ENCODE measurements at places on chromosomes 12 and 14.

- no peak for DNase-seq
Measured at GRCh38 chr12:72509891-72510290, 237.7 kb downstream of the TRHDE start.

- DNase-seq: no peak
Measured at GRCh38 chr12:75479963-75480461, 543 bp upstream of the GLIPR1 start.

- peak; percentile 70 for DNase-seq
Measured at GRCh38 chr12:4271717-4272423, 1.7 kb upstream of the CCND2 start.

DNA sequence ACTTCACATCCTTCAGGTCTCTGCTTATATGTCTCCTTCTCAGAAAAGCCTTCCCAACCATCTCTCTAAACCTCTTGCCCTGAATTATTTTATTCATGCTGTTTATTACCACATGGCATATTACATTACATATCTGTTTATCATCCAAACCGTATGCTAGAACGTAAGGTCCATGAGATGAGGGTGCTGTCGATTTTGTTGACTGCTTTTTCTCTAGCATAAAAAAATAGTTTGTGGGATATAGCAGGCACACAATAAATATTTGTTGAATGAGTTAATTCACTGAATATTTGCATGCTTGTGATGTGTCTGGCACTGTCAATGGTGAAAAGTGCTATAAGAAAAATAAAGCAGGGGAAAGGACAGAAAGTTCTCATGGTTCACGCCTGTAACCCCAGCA is 22.9 kb downstream of the SAMD4A start:
- DNase-seq: no peak

DNA sequence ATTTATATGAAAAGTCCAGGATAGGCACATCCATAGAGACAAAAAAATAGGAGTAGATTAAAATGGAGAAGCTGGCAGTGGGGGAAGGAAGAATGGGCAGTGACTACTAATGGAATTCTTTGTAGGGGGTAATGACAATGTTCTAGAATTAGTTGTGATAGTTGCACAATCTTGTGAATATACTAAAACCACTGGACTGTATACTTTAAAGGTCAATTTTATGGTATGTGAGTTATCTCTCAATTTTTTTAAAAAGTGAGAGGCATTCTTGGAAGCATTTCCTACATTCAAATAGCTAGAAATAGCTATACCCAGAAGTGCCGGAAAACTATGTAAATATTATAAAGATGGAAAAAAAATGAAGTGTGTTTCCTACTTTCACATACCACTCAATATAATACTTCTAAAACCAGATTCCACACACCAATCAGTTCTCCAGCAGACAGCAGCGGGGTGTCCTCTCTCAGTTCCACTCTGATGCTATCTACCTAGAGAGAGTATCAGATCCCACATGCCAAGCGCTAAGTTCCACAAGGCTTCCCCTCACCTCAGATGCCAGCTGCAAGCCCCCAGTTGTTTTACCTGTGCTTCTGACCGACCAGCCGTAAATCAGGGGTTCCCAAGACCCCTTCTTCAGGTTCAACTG is 41.7 kb upstream of the NID2 start:
- DNase-seq: no peak

GRCh38 chr12:97022536-97023230 is 115.6 kb downstream of the NEDD1 start:
- DNase-seq: no peak

DNA sequence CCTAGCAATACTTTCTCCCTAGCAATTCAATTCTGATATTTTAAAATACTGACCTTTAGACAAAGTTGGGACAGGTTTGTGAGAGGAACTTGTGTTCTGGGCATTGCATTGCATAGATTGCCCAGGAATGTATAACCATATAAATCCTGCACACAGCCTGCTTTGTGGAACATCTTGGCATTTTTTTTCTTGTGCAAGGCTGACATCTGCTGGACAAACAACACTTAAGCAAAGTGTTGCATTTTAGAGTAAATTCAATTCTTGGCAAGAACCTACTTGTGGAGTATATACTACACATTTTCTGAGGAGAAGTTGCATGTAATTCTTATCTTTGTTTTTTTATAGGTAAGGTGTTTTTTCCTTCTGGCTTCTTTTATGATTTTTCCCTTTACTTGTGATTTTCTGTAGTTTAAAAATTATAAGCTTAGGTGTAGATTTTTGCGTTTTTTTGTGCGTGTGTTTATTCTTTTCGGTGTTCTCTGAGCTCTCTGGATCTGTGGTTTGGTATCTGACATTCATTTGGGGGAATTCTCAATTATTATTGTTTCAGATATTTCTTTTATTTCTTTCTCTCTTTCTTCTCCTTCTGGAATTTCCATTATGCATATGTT is 26.4 kb downstream of the TESPA1 start:
- DNase-seq: no peak

GRCh38 chr14:73264080-73264884 is 27.0 kb downstream of the PAPLN start:
- no peak for DNase-seq

DNA sequence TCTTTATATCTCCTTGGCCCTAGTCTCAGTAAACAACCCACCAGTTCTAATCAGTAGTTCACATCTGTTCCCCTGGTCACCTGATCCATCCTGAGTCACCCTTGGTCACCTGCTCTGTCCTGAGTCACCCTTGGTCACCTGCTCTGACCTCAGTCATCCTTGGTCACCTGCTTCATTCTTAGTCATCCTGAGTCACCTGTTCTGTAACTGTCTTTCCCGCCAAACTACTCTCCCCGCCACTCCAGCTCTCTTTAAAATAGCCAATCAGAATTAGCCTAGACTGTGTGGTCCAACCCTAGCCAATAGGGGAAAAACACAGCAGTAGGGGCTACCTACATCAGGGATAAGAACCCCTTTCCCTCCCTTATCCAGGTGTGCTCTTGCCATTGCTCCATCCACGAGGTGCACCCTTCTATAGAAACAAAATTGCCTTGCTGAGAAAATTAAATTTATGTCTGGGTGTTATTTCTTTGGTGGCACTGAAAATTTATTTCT is 245.4 kb upstream of the DIO3 start:
- no peak for DNase-seq

GRCh38 chr14:60566101-60566500 is 57.2 kb downstream of the SIX6 start:
- DNase-seq: no peak

DNA sequence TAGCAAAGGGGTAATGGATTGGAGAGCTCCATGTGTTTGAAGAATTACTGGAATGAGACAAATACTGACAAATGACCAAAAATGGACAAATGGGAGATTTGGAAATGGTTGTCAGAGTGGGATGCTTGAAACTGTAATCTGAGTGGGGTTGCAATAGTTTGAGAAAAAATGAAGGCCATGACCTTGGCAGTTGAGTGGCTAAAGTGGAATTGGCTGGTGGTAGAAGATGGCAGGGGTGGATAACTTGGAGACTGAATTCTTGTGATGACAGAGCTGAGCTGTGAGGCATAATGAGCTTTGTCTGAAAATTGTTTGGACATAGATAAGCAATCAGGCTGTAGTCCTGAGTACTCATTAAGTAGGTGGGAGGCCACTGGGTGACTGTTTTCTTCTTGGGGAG is 222.5 kb upstream of the PRICKLE1 start:
- DNase-seq: no peak

DNA sequence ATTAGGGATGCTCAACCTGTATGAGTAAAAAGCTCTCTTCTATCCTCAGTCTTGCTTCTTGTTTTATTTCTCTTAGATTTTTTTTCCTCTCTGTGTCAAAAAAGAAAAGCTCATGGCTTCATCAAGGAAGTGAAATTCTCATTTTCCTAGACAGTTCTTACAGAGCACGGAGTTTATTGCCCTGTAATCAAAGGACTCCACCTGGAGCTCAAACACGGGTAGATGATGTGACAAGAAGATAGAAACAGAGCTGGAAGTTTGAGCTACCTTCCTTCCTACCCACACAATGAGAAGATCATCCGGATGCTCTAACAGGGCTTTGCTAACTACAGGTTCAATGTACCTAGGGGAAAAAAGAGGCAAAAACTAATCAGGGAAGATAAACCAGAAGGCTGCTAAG is 564.8 kb downstream of the MED13L start:
- DNase-seq: no peak

DNA sequence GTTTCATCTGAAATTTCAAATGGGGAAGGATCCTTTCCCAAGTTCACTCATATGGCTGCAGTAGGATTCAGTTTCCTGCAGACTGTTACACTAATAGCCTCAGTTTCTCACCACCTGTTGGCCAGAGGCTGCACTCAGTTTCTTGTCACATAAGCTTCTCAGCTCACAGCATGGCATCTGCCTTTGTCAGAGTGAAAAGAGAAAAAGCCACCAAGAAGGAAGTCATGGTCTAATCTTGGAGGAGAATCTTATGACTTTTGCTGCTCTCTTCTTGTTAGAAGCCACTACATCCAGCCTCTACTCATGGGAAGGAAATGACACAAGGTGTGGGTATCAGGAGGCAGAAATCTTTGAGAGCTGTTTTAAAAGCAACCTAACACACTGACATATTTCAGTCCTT is 39.4 kb upstream of the BTG1 start:
- no peak for DNase-seq

DNA sequence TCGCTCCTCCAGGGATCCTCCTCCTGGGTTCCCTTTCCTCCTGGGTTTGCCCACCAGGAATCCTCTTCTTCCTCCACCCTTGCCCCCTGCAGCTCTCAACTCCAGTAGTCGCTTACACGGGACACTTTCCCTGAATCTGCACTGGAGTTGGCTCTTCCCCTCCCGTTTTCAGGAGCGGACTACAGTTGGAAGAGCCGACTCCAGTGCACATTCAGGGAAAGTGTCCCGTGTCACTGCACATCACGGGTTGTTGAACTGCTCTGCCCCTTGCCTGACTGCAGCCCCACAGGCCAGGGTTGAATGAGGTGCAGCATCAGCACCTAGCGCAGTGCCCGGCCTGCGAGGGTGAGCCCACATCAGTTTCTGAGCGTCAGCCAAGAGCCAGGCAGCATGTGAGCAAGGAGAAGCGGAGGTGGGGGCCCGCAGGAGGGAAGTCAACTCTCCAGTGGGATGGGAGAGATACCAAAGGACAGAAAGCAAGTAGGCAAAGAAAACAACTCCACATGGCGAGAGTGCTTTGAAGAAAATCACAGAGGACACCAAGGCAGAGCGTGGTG is 13.1 kb downstream of the RAPGEF3 start:
- DNase-seq: no peak

GRCh38 chr12:69275471-69275891 is 36.1 kb downstream of the CPSF6 start:
- DNase-seq: no peak

DNA sequence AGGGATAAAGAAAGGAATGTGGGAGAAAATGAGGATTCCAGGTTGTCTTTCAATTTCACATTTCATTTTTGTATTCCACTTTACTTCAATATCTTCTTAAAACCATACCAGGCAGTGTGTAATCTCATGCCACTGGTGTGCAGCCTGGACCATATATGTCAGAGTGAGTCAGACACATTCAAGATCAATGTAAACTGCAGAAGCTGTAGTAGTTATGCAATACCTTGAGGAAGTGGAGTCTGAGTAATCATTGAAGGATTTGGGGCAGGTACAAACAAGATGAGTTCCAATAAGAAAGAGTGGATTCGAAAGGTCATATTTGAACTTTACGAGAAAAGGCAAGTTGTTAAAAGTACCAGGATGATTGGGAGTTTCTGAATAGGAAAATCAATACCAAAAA is 14.1 kb downstream of the PLCZ1 start:
- no peak for DNase-seq

- no peak for DNase-seq
Measured at GRCh38 chr12:39736406-39736805, 116.8 kb upstream of the ABCD2 start.

DNA sequence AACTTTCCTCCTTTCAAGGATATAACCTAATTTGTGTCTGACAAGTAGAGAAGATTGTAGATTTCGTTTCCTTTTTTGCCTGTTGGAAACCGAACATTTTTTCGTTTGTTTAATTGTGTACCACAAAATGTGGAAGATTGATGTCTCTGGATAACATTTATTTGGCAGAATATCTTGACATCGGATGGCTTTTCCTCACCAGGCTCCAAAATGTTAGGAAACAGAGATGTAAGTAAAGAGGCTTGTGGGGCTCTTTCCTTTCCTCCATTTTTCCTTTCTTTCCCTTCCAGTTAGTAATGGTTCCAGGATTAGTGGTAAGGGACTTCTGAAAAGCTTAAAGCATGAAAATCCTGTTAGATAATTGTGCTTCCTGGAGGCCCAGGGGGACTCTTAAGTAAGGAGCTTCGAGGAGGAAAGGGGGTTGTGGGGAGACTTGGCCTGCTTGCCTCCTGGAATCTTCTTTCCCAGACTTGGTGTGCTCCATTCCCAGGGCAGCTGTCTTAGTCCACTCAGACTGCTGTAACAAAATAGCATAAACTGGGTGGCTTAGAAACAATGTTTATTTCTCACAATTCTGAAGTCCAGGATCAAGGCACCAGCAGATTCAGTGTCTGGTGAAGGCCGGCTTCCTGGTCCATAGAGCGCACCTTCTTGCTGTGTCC is 243.1 kb upstream of the PWP1 start:
- no peak for DNase-seq

DNA sequence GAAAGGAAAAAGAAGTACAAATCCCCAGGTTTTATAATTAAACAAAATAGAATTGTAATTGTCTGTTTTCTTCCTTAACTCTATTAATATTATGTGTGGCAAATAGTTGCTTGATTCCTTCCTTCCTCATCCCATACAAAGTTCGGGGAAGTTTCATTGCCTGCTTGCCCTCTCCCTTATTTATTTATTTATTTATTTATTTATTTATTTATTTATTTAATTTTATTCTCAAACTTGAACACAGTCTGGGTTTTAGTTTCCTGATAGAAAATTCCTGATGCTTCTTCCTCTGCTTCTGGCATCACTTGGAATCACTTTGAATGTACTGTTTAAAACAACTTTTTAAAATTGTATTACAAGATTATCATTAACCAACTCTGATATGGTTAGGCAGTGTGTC is 145.8 kb upstream of the SOX5 start:
- DNase-seq: no peak

DNA sequence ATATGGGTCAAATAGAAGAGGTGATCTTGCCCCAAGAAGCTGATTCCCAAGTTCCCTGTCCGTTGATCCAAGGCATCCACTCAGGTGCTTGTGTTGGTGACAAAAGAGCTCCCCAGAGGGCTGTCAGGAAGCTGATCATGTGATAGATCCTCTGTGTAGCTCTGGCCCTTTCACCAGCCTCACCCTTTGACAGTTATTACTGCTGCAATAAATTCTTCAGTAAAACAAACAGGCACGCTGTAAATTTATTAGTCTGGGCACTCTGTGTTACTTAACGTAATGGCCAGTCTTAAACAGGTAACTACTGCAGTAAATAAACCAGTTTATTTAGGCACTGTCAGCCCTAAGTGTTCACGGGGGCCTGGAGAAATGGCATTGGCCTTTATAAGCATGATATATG is 473.9 kb downstream of the BCL11B start:
- no peak for DNase-seq

GRCh38 chr12:100553936-100554335 is 19.5 kb upstream of the GAS2L3 start:
- DNase-seq: no peak

- DNase-seq: no peak
Measured at GRCh38 chr14:55749946-55750345, 169.9 kb downstream of the KTN1 start.

All from activated CD8-positive, alpha-beta memory T cell treated with anti-CD3 and anti-CD28 coated beads for 1 hour (primary cell).